ENCODE measurements at places on chromosomes 2 and 18. TPM values are rescaled to one million over a fixed set of nuclear protein-coding genes. Genes with fewer than 3 reads are reported as not detected.

The RAB31 gene
- 31.1 TPM for total RNA-seq

The GRP gene
- total RNA-seq, result 2.4 TPM

The OSR1 gene
- 12.9 TPM for total RNA-seq

The FKBP1B gene
- total RNA-seq, result 3.3 TPM

The CABYR gene
- total RNA-seq, result 2.9 TPM

The ARHGAP15 gene
- 33.8 TPM for total RNA-seq

The STARD6 gene
- not detected for total RNA-seq

The ANKRD36B gene
- total RNA-seq, result 104 TPM

The RAX gene
- total RNA-seq, result 0.39 TPM

The GPR45 gene
- not detected for total RNA-seq

The HOXD4 gene
- total RNA-seq, result 5.4 TPM

The PROM2 gene
- 9.4 TPM for total RNA-seq

The NFU1 gene
- total RNA-seq, result 25.4 TPM

The MEP1B gene
- not detected for total RNA-seq

The ABCG5 gene
- total RNA-seq, result not detected

The DSC3 gene
- total RNA-seq, result 226 TPM

The EPG5 gene
- 34.0 TPM for total RNA-seq
